ENCODE measurements at places on chromosomes 1 and 21.

DNA sequence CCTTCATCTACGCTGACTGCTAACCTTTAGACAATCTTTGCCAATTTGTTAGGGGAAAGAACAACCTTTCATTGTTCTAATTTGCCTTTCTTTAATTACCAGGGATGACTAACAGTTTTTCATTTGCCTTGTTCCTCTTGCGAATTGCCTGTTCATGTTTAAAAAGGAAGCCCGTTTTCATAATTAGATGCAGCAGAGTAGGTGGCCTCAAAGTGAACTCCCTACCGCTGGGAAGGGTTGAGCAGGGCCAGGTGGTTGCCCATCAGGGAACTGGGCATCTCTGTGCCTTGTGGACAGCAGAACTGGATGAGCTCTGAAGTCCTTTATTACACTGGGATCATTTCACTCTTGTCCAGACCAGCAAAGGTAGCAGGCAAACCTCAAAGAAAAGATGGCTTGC lies 59.0 kb downstream of the HIVEP3 start:
- no peak for DNase-seq

GRCh38 chr1:93304716-93305138 lies 41.0 kb upstream of the DR1 start:
- peak; percentile 3 for DNase-seq

- no peak for DNase-seq
These were observed 9.3 kb upstream of the CACYBP start for GRCh38 chr1:174990382-174990999.

DNA sequence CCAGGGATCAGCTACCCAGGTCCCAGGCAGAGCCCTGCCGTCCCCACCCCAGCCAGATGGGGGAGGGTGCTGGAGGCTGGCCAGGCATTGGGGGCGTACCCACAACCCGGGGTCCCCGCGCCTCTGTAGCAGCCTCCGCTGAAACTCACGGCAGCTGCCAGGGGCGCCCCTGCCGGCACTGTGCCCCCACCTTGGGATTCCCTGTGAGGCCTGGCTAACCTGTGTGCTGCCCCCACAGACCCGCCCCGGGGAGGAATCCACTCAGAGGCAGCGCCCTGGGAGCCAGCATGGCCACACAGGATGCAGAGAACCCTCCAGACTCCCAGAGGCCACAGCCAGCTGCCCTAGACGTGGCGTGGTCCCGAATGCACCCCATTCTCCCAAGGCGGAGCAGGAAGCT lies 3.8 kb downstream of the DVL1 start:
- DNase-seq, result no peak

DNA sequence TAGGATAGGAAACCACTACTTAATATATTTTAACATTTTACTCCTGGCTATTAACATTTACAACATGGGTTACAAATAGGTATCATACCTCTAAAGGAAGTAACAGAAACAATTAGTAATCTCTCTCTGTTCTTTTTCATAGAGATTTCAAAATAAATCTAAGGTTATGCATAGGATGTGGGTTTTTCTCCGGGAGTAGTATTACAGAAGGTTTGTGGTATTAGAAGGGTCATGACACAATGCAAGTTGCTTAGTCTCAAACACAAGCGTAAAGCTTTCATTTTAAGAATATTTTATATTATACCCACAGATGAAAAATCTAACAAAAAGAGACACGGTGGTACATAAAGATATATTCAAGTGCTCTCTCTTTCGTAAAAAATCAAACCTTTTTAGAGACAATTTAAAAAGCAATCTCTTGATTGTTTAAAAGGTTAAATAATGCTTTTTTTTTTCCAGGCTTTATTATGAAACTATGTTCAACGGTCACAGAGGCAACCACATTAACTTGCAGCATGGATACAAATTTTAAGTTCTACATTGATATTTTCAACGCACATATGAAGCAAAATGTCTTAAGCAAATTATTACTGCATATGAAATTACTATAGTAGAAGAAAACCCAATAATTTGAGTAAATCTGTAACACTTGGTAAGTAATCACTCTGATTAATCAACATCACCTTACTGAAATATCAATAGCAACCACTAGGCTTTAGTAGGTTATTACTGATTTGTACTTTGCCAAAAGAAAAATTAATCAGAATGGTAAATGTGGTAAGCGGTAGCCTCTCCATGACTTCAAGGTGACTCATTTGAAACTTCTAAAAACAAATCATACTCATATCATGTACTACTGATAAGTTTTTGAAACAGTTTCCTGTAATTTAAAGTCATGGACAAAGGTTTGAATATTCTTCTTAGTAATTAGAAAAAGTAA lies 97.4 kb upstream of the GFI1 start:
- no peak for DNase-seq

DNA sequence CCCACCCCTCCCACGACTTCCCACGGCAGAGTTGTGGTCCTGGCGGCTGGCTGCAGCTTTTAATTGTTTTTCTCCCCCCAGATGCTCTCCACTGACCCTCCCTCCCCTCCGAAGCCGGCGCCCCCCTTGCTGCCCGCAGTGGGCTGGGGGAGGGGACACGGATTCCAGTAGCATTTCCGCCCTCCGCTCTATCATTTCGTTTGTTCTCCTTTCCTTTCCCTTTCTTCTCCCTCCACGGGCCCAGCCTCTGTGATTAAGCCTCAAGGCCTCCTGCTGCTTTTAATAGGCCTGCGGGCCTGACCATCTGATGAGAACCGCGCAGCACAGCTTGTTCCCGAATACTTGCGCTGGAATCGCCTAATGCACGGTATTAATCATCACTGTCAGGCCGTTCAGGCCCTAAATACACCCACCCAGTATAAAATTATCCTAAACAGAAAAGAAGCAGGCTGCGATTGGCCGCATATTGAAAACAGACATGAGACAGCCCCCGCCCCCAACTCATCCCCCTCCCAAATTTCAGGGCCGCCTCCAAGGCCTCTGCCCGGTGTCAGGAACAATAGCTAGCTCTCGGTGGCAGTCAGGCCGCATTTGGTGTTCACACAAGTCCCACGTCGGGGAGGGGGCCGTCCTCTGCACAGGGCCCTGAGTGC lies 102.0 kb upstream of the ARHGEF16 start:
- DNase-seq, result no peak

- no peak for DNase-seq
These were observed 3.2 kb downstream of the MIB2 start for GRCh38 chr1:1618396-1619068.

DNA sequence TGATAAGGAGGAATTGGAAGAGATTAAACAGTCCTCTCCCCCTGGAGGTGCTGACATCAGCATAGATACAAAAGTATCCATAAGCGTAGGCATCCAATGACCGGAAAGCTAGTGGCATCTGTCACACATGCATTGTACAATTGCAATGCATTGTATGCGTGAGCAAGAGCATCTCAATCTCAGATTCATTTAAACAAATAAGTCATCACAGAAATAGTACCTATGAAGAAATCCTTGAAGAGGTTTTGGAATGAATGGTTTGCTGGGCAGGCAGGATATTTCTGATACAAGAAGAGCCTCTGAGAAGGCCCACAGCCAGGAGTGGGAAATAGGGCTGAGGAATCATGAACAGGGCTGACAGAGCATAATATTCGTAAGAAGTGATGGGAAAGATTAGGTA lies 88.9 kb upstream of the ABCD3 start:
- no peak for DNase-seq

GRCh38 chr1:217687511-217687910 lies 56.4 kb downstream of the SPATA17 start:
- no peak for DNase-seq

DNA sequence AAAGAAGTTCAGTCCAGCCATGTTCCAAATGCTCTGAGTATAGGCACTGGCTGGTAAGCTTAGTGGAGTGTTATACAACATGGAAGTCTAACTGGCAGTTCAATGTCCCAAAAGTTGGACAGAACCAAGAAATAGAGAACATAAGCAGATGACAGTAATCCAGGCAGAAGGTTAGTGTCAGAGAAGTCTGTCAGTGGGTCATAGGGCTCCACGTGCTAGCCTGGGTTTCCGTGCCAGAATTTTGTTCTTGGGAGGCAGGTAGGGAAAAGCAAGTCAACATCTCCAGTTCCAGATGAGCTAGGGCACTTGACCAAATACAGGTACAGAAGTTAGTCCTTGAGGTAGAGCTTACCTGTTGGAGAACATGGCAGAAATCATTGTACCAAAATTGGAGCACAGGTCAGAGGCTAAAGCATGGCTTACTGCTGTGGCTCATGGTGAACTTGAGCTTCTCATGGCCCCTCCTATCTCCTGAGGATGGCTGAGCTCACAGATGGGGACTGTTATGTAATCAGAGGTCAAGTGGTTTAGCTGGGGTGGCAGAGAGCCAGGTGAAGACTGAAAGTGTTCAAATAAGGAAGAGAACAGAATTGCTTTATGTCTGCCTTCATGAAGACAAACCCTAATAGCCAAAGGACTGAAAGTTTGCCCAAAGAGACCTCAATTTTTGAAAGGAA lies 170.8 kb downstream of the NFIA start:
- no peak for DNase-seq

GRCh38 chr1:44290250-44291094 lies 64.6 kb downstream of the ERI3 start:
- DNase-seq, result no peak

DNA sequence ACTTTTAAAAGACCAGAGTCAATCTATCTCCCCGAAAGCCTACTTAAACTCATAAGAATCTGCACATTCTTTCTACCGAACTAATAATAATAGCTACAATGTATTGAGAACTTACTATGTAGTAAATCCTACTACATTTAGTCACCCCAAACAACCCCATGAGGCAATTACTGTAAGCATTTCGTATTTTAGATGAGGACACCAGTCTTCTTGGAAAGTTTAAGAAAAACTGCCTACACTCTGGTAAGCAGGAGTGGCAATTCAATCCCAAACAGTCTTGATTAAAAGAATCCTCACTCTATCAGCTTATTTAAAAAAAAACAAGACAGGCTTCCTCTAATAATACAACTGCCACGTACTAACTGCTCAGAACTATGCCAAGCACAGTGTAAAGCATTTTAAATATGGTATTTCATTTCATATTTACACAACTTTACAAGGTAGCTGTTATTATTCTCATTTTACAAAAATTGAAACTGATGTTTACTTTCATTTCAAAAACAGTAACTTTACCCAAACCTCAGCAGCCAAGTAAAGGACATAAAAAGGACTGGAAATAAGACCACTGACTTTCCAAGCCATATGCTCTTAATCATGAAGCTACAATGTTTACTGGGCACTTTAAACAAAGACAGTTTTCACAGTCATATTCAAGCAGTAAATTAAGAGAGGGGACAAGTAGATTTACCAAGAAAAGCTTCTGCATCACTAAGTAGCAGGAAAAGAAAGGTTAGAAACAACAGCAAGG lies 13.9 kb downstream of the ARID4B start:
- no peak for DNase-seq

- no peak for DNase-seq
These were observed 7.3 kb downstream of the UQCRHL start for GRCh38 chr1:15799928-15800835.

DNA sequence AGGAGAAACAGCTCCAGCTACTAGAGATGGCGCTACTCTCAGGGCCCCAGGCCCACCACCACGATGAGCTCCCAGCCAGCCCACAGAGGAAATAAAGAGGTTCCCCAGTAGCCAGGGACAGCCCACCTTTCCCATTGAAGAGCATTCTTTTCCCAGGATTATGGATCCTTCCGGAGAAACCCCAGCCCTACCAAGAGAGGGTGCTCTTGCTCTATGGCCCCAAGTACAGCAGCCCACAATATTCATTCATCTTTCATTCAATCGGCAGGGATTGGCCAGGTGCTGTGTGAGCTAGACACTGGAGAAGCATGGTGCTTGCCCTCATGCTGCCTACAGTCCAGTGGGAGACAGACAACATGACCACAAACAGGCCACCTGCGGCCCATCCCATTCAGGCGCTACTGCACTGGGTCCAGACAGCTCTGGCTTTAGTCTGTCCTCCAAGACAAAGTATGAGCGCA lies 29.9 kb downstream of the PMVK start:
- DNase-seq, result no peak

GRCh38 chr21:46253610-46254124 lies 25.1 kb upstream of the LSS start:
- DNase-seq, result no peak

- DNase-seq, result no peak
These were observed 154.8 kb upstream of the CHODL start for GRCh38 chr21:18089786-18090185.

DNA sequence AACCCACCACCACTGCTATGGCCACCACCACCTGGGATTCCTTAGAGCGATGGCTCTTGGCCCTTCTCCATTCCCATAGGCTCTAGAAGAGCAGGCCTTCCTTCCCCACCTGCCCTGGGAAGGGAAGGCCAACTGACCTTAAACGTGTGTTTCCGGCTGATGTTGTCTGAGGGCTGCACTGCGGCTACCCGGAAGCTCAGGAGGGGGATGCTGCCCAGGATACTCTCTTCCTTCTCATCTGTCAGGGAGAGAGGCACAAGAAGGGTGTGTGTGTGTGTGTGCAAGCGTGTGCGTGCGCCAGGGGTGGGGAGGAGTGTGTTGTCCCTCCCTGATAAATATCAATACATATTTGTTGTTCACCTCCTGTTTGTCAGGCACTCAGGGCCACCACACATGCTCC lies 51.0 kb upstream of the GOLT1A start:
- no peak for DNase-seq

DNA sequence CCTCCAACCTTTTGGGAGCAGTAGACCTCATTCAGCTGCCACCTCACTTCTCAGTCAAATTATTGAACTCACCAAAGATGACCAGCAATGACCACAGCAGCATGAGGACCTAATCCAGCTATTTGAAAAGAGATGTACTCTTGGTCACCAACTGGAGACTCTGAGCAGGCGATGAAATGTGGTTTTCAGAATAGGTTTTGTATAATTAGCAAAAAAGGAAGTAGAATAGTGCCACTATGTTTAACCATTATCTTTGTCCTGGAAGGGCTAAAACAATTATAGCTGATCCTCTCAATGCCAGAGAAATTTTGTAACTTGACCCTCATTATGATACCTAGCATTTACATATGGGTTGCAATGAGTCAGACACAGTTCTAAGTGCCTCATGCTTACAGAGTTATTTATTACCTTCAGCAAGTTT lies at the start of gene FCRL2:
Gene FCRL2 (minus strand): TSS at position 162 of the 421 bp plus-strand sequence. CDS start 59 bp downstream, at position 103.
- no peak for DNase-seq

DNA sequence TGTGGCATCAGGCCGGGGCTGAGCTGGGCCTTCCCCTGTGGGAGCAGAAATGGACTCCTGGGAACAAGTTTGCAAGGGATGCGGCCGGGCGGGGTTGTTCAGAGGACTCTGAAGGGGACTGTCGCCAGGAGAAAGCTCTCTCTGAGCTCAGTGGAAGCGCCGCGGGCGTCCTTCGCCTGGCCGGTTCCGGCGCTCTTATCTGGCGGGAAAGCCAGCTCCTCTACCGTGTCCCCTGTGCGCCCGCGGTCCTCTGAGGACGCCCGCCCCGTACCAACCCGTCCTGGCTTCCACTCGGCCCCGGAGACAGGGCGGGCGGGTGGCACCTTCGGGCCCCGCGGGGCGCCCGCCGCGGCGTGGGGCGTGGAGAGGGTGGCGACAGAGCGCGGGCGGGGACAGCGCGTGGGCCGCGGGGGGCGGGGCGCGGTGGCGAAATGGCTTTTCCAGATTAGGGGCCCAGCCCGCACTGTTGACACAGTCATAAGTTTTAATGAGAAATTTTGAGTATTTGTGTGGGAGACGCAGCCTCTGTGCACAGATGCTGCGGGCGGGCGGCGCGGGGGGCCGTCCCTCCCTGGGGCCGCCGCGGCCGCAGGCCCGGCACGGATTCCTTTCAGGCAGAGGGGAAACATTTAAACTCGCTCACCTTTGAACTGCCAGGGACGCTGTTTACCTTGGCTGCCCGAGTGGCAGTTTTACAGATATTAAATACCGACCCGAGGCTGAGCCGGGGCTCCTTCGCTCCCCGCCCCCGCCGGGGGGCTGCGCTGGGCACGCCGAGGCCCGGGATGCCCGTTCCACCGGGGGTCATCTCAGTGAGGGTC lies 70.2 kb downstream of the FOXD2 start:
- no peak for DNase-seq

Data from NK-92 treated with Interleukin-12 subunit alpha and Interleukin-12 subunit beta, amount 100 ng/mL, for 24 hours (cell line).